Astrocyte of the cerebellum (primary cell): ENCODE measurements at places on chromosomes 11 and 22.
A peak's percentile ranks its signal among the peaks of the same experiment; 100 is the strongest.

- DNase-seq: no peak
Observed at GRCh38 chr11:103892603-103893002, 143.8 kb upstream of the DDI1 start.

- DNase-seq: no peak
Observed at GRCh38 chr22:37749226-37749625, 52.4 kb downstream of the TRIOBP start.

DNA sequence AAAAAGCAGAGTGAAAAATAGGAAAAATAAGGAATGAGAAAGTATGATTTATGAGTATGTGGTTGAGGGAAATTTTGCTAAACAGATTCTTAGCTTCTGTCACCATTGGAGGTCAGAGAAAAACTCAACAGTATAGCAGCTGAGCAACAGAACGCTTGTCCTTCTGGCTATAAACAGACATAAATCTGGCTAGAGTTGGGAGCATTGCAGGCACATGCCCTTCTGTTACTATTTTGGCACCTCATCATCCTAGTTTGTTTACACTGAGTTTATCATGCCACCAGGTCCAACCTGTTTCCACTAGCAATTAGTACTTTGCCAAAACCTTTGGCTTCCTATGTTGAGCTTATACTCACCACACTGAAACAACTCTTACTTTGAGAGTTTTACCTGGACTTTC is 6.9 kb downstream of the UBE4A start:
- no peak for DNase-seq

GRCh38 chr11:130650456-130651030 is 202.1 kb downstream of the ADAMTS15 start:
- DNase-seq: no peak

GRCh38 chr11:20881328-20882079 is 212.1 kb downstream of the NELL1 start:
- DNase-seq: no peak

- DNase-seq: no peak
Observed at GRCh38 chr22:37905534-37906363, at the start of gene MICALL1. Gene MICALL1, plus strand, starts transcription at chr22:37906297. Its CDS starts 126 bp downstream, at chr22:37906423.

DNA sequence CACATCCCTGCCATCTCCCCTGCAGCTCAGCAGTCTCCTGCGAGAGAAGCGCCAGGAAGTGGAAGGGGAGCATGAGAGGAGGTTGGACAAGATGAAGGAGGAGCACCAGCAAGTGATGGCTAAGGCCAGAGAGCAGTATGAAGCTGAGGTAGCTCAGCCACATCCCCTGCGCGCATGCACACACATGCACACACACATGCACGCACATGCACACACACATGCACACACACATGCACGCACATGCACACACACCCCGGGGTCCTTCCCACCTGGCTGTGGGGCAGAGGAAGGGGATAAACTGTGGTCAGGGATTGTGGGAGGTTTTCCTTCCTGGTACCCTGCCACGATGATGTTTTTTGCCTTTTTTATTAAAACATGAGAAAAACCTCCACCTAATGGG is 65.3 kb downstream of the CEP164 start:
- DNase-seq: no peak

DNA sequence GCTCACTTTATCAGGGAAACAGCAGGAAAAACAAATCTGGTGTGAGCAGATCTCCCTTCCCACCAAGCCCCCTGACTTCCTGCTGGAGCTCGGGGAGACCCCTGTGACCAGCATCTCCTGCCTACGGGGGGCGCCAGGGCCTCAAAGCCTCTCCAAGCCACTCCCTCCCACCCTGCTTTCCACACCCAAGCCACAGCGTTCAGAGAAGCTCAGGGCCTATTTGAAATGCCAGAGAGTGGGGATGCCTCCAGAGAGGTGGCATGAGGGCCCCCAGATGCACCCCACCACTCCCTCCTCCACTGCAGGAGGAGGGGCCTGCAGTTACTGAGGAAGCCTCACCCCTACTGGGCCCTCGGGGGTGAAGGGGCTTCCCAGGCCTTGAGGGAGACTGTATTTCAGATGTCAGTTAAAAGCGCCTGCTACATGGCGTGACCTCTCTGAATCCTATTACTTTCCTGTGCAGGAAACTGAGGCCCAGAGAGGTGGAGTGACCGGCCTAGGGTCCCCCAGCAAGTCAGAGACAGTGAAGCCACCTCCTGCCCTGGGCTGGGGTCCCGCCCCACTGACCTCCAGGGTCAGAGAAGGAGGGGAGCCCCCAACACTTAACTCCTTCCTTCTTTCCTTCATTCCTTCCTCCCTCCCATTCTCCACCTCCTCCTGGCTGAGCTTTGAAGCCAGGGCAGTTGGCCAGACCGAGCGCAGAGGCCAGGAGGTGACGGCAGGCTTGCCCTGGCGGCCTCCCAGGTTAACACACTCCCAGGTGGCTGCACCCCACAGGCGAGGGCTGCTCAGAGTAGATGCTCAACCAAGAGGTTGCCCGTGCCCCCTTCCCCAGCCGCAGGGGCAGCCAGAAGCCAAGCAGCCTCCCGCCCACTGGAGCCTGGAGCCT is 6.0 kb upstream of the CDKN1C start:
- DNase-seq: no peak

DNA sequence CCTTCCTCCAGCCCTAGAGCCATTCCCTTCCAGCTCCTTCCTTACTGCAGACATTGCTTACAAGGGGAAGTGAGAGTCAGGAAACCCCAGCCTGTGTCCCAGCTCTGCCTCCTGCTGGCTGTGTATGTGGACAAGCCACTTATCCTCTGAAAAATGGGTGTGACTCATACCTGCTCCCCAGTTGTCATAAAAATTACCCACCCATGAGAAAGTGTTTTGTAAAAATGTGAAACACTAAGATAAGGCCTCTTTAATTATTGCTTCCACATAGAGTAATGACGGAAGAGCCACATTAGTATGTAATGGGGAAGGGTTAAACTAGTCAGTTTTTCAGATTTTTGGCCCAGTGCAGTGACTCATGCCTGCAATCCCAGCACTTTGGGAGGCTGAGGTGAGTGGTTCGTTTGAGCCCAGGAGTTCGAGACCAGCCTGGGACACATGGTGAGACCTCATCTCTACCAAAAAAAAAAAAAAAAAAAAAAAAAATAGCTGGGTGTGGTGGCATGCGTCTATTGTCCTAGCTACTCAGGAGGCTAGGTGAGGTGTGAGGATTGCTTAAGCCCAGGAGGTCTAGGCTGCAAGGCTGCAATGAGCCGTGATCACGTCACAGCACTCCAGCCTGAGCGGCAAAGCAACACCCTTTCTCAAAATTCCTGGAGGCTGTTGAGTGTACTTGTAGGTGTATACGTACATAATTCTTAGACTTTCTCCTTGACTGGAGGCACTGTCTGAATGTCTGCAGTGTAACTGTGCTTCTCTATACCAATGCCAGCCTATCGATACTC is 84.9 kb downstream of the CTTN start:
- peak; percentile 31 for DNase-seq

GRCh38 chr11:27397624-27398399 is 34.8 kb upstream of the CCDC34 start:
- no peak for DNase-seq

DNA sequence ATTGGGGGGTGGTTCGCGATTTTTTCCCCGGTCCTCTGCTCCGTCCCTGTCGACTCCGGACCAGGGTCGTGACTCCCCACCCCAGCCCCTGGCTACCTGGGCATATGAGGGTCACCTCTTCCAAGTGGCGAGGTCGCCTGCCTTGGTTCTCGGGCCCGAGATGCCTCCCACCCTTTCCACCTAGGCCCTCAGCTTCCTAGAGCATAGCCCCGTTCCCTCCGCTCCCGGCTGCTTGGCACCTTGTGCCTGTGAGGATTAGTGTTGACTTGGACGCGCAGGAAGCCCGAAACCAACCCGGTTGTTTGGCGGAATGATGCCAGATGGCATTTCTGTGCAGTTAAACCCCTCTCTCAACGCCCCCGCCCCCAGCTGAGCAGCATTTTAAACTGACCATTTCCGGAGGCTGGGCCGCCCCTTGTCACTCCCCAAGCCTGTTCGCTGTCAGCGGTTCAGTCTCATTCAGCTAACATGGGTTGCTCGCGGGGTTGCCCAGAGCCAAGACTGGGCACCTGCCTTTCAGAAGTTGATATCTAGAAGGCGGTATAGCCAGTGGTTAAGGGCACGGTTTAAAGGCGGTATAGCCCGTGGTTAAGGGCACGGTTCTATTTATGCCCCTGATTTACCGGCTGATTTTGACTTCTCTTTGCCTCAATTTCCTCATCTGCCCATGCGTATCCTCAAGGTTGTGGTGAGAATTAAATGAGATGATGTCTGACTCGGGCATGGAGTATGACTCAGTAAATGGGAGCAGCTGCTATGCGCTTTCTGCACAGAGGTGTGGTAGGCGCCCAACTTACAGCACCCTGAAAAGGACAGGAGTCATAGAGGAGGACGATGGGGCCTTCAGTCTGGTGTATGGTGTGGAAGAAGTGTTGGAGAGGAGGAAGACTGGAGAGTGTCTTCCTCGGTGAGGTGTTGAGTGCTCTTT is 639 bp downstream of the INCENP start:
- DNase-seq: no peak

DNA sequence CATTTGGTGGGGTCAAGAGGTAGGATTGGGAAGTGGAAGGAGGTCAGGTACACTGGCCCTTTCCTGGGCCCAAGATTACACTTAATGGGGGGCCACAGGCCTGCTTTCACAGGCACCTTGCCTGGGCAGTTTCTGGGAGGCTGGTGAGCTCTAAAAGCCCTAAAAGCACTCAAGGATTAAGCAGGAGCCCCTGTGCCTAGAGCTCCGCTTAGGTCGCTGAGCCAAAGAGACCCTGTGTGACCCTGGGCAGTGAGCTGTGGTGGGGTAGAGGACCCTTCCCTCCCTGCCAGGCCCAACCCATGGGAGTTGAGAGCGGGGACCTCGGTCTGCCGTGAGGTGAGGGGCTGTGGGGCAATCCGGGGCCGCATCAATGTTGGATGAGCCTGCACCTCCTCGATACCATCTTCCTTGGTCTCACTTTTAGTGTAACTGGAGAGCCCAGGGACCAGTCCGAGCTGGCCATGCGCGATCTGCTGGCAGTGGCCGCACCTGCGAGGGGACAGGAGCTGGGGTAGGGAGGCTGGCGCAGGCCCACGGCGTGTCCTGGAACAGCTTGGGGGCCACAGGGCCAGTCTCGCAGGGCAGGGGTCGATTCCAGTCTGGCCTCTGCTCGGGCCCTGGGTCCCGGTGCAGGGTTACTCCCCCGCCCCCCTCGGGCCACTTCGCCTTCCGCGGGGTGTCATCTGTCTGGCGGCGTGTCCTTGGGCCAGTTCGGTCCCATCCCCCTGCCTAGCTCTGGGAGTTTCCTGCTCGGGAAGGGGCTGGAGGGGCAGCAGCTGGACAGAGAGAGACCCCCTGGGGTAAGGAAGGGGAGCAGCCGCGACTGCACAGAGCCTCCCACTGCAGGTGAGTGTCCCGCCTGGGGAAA is 44.3 kb downstream of the EIF3F start:
- DNase-seq: no peak

- no peak for DNase-seq
Observed at GRCh38 chr11:57980201-57980600, 43.5 kb upstream of the OR9Q1 start.

DNA sequence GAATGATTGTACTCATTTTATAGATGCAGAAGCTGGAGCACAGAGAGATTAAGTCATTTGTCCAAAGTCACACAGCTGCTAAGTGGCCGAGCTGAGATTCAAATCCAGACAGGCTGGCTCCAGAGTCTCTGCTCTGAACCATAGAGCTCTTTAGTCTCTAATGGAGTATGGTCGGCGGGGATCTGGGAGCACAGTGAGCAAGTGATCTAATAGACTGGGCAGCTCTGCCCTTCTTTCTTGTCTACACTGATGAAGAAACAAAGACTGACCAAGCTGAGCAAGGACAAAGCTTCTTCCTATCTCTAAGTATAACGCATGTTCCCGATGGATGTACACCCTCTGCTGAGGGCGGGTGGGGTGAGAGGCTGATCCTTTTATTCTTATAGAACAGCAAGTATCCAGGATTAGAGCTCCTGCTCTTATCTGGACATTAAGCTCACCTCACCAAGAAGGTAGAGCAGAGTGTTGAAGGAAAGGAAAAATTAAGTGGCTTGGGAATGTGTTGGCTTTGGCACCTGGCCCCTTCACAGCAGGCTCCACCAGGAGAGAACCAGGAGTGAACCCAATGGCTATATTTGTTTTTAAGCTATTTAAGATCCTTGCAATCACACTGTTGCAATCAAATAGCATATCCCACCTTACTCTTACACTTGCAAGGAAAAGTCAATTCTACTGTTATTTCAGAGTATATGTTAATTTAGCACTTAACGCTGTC is 68.7 kb downstream of the ETS1 start:
- no peak for DNase-seq

- no peak for DNase-seq
Observed at GRCh38 chr11:4454021-4454420, 4.9 kb downstream of the OR52K2 start.

GRCh38 chr11:9565822-9566560 is 7.5 kb upstream of the WEE1 start:
- DNase-seq: peak; percentile 100

DNA sequence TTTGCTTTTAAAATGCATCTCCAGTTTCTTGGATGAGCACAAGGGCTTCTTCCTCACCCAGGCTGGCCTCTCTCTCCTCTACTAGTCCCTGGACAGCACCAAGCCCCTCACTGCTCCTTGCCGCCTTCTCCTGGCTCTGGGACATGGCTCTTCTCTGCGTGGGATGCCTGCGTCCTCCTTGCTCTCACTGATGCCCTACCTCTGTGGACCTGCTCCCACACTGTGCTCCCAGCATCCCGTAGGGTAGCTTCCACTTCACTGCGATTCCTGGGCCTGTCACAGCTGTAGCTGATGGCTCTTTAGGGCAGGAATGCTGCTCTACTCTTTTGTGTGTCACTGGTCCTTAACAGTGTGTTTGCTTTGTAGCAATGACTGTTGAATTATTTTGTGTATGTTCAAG is 136.3 kb downstream of the SNX19 start:
- DNase-seq: no peak

DNA sequence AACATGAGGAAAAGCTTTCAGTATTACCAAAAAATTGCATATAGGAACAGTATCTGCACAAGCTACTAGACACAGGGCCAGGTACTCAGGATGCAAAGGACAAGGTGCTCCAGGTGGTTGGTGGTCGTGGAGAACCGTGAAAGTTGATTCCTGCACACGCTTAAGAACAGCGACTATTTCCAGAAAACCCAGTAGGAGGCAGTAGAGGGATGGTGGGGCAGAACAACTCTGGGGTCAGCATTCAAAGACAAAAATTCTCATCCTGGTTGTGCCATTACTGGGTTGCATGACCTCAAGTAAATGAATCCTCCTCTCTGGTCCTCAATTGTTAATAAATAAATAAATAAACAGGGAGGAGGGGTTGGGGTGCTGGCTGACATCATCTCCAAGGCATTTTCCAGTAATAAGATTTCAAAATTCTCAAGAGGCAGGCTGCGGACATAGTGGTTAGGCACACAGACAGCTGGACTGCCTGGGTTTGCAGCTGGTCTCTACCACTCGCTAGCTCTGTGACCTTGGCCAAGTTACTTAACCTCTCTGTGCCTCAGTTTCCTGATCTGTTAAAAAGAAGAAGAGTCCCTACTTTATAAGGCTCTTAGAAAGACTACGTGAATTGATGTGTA is 89.6 kb downstream of the ISX start:
- no peak for DNase-seq

DNA sequence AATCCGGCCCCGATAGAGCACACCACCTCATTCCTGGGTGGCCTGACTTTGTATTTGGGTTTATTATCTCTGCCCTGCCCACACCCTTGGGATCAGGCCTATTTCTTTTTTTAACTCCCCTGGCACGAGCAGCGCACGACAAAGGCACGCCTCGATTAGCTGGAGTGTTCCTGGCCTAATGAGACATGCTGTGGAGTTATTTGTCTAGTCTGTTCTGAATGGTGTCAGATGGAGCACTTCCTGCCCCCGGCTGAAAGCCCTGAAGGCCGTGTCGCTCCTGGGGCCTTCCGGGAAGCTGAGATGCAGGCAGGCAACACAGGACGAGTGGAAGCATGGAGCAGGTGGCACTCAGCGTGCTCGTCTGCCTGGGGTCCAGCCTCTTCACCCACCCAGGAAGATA is 47.1 kb downstream of the LARGE1 start:
- no peak for DNase-seq
